Kidney capillary endothelial cell (primary cell): ENCODE measurements at places on chromosomes 5 and 9.

DNA sequence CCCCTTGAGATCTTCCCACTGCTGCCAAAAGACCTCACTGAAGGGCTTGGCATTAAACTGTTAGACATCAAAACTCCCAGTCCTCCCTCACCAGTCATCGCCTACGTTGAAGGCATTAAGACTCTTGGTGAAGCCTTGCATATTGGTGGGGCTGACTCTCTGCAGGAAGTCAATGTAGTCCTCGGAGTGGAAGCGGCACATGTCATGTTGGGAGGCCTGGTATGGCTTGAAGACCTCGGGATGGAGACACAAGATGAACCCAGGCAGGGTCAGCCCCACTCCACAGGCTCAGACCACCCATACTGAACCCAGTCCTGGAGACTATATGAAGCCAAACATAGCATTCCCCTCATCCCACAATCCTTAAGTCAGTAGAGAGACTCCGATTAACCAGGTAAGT is 1.9 kb downstream of the HDAC3 start:
- DNase-seq = no peak

DNA sequence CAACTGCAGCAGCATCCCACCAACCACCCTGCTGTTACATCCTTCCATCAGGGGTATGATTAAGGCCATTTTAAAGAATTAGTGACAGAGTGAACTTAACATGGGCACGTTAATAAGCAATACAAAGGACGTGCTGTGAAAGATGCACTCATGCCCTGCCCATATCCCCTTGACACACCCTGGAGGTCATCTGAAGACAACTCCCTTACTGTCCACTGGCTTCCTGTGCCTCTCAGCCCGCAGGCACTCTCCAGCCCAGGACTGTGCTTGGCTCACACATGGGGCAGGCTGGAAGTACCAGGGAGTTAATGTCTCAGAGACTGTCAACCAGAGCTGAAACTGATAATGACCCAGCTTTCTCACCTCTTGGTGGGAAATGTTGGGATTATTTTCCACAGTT is 81.8 kb downstream of the TRIM36 start:
- no peak for DNase-seq

DNA sequence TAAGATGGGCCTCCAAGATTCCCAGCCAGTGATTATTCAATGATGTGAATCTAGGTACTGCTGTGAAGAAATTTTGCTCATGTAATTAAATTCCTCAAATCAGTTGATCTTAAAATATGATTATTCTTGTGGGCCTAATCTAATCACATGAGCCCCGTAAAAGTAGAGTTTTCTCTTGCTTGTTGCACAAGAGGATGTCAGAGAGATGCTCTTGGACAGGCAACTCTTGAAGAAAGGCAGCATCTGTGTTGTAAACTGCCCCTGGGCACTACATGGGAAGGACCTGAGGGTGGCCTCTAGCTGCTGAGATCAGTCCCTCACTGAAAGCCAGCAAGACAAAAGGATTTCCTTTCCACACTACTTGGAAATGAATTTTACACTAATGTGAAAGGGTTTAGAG is 132.9 kb downstream of the TRPM3 start:
- no peak for DNase-seq

- DNase-seq = no peak
Observed at GRCh38 chr5:37165761-37166160, 83.4 kb downstream of the CPLANE1 start.

DNA sequence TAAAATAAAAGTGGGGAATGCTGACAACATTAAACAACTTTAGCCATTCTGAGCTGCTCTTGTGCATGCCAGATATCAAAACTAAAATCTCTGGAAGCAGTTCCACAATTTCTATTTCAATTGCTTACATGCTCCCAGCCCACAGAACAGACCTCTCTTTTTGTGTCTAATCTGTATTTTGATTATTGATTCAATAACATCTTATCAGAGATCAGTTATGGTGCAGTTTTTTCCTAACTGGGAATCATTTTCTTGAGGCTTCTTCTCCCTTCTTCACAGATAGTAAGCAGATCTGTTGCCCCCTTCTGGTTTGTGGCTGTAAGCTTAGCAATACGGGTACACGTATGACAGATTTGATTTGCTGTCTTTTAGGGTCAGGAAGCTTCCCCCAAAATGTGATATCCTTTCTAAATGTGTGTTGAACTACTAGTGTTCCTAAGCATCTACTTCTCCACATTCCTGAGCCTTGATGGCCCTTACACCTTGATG is 39.4 kb downstream of the MRPS27 start:
- peak; percentile 26 for DNase-seq

DNA sequence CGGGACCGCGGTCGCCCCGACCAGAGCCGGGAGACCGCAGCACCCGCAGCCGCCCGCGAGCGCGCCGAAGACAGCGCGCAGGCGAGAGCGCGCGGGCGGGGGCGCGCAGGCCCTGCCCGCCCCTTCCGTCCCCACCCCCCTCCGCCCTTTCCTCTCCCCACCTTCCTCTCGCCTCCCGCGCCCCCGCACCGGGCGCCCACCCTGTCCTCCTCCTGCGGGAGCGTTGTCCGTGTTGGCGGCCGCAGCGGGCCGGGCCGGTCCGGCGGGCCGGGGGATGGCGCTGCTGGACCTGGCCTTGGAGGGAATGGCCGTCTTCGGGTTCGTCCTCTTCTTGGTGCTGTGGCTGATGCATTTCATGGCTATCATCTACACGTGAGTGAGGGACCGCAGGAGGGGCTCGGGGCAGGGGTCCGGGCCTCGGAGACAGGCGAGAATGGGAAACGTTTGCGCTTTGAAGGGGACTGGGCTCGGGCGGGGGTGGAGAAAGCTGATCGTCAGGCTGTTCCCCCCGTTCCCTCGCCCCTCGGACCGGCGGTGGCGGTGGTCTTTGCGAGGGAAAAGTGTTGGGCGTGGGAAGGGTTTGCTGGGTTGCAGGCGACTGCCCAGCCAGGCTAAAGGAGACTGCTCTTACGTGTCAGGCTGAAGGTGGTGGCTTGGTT is 457 bp downstream of the UGCG start:
- DNase-seq = peak; percentile 25

- DNase-seq = no peak
Observed at GRCh38 chr9:72596451-72597180, 75.2 kb downstream of the TMC1 start.

DNA sequence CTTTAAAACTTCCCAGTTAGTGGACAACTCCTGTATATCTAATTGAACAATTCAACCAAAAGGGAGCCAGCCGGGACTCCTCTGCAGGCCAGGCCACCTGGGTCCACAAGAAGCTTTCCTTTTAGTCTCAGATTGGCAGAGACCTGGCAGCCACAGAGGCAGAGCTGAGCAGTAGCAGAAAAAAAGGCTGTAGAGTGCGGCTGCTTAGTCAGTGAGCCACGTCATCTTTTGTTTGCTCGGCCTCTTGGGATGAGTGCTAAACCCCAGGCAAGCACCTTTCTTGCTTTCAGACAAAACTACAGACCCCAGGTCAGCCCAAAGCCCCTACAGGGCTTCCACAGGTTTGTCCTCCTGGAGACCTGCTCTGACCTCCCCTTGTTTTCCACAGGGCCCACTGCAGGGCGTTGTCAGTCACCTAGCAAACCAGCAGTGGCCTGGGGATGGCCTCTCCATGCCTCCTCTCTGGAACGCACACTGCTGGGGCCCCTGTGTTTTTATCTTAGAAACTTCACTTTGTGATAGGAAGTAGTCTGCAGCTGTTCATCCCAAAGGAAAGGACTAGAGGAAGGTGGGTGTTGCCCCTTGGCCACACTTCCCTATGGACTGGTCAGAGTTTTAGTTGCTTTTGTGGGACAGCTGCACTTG is 49.9 kb downstream of the SHB start:
- DNase-seq = no peak

GRCh38 chr5:164119806-164120447 is 614.5 kb downstream of the MAT2B start:
- no peak for DNase-seq

GRCh38 chr5:123094237-123094918 is 5.3 kb downstream of the PRDM6 start:
- no peak for DNase-seq

DNA sequence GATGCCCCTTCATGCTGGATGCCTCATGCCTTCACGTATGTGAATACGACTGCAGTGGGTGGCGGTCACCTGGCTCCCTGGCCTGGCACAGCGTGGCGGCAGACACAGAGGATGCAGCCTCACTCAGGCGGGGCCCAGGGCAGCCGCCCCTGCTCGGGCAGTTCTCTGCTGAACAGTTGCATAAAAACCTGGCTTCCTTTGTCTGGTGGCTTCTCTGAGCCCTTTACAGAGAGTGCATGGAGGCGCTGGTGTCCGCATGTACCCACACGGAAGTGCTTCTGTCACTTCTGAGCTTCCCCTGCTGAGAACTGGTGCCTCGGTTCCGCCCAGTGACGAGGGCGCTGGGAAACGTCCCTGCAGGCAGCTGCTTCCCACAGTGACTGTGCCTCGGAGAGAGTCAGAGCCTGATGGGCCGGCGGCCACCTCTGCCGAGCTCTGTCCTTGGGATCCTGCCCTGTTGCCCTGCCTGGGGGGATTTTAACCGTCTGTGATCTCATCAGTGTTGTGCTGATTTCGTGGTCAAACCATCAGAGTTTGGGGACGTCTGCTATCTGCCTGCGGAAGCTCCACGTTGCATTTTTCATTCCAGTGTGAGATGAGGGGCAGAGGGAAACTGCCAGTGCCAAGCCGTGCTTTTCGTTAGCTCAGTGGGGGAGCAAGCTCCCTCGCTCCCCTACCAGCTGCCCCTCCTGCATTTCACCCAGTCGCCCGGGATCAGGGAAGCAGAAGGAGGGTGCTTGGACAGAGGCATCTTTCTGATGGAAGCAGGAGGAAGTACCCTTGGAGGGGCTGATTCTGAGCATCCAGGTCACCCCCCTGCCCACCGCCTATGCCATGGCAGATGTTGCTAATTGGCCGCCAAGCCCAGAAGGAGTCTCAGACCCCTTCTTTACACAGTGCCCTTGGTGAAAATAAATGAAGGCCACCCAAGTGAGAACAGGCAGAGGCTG is 153.0 kb upstream of the COL5A1 start:
- no peak for DNase-seq

- DNase-seq = no peak
Observed at GRCh38 chr5:131475541-131475941, 159.5 kb downstream of the RAPGEF6 start.

GRCh38 chr5:52375969-52376368 is 411.7 kb upstream of the ITGA1 start:
- DNase-seq = no peak

GRCh38 chr9:115596021-115596745 is 478.2 kb upstream of the TNC start:
- DNase-seq = no peak

DNA sequence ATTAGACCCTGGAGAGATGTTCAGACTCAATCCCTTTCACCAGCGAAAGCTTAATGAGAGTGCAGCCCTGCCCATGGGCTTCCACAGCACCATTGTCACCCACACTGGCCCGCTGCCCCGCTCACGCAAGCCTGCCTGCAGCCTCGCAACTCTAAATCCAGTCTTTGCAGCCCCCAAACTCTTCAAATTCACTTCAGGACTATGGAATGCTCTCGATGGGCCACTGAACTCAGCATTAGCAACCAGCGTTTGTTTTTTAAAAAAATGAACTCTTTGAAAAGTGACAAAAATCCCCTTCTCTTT is 17.1 kb downstream of the DCANP1 start:
- DNase-seq = no peak

DNA sequence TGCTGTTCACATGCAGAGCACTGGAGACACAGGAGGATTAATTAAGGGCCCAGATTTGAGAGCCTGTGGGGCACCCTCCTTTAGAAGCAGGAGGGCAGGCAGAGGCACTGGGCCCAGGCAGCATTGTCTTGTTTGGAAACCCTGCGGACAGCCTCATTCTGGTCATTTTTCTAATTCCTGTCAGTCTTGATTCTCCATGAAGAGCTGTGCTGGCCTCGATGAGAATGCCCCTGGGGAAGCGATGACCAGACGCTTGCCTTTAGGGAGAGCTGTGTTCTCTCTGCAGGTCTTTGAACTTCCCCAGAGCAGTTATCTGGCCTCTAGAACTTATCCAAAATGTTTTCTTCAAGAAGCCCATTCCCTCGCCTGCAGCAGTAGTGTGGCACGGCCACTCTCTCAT is 117.8 kb upstream of the PTCH1 start:
- no peak for DNase-seq

GRCh38 chr5:129097498-129098296 is 3.1 kb downstream of the ISOC1 start:
- no peak for DNase-seq

- no peak for DNase-seq
Observed at GRCh38 chr9:73294336-73294735, 142.7 kb downstream of the ANXA1 start.

GRCh38 chr9:124781967-124782660 is 5.2 kb downstream of the OLFML2A start:
- no peak for DNase-seq

DNA sequence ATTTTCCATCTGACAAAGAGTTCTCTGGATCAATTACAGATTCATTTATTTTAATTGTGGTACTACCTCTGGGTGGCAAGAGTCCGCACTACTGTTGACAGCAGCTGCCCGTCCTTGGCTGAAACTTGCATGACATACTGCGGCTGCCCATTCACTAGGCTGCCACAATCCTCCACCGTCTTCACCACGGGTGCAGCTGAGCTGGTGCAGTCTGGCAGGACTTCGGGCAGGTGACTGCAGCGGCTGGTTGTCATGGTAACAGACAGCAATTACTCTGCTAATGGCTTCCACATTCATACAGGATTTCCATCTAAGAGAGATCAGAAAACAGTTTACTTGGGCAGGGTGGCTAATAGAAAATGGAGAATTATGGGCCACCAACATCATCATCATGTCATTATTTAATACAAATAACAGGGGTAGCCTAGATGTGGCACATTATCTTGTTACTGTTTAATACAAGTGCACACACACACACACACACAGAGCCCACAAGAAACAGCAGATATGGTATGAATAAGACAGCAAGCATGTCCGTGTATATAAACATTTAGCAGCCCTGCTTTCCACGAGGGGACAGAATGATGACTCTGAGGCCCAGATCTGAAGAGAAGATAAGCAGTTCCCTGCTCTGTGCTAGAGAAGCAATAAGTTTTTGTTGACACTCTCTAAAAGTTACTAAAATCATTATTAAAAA is 112.3 kb downstream of the MARCHF3 start:
- no peak for DNase-seq

DNA sequence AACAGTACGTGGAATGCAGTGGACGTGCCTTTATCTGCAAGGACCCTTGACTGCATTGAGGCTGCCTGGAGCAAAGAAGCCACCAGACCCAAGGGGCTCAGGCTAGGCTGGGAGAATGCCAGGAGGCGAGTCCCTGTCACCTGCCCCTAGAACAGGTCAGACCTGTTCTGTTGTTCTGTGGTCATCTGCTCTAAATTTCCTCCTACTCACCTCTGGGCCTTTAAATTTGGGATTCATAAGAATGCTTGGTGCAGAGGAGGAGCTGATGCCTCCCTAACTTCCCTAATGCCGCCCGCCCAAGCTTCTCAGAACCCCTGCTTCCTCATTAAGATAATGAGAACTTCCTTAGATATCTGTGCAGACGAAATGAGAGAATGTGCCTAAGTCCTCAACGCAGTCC is 32.0 kb downstream of the DAPK1 start:
- no peak for DNase-seq

- DNase-seq = no peak
Observed at GRCh38 chr5:124528838-124529237, 217.6 kb downstream of the ZNF608 start.

- DNase-seq = no peak
Observed at GRCh38 chr5:175588709-175589429, 69.0 kb upstream of the HRH2 start.

- DNase-seq = peak; percentile 90
Observed at GRCh38 chr5:43007246-43007910, 32.7 kb downstream of the ANXA2R start.

- no peak for DNase-seq
Observed at GRCh38 chr9:82080265-82080664, 91.7 kb downstream of the SPATA31D1 start.
